ENCODE measurements at places on chromosomes 2 and 18.

GRCh38 chr2:74436848-74437695, 4.7 kb downstream of the RTKN start:
- no peak for DNase-seq

DNA sequence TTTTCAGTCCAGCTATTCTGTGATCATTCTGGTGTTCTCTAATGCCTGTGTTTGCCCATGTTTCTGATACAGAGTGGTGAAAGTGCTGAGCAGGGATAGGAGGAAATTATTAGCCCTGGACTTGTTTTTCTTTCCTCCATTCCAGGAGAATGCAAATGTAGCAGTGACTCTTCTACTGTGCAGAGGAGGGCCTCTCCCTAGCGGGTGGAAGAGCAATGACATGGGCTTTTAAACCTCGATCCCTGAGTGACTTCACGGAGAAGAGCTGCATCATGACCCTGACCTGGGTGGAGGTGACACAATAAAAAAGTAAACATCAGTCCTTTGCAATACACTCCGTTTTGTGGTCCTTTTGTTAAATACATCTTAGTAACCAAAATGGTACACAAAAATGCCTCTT, 68.0 kb upstream of the NETO1 start:
- DNase-seq, result no peak

- DNase-seq, result no peak
Observed at GRCh38 chr18:27789406-27789805, 387.5 kb downstream of the CDH2 start.

DNA sequence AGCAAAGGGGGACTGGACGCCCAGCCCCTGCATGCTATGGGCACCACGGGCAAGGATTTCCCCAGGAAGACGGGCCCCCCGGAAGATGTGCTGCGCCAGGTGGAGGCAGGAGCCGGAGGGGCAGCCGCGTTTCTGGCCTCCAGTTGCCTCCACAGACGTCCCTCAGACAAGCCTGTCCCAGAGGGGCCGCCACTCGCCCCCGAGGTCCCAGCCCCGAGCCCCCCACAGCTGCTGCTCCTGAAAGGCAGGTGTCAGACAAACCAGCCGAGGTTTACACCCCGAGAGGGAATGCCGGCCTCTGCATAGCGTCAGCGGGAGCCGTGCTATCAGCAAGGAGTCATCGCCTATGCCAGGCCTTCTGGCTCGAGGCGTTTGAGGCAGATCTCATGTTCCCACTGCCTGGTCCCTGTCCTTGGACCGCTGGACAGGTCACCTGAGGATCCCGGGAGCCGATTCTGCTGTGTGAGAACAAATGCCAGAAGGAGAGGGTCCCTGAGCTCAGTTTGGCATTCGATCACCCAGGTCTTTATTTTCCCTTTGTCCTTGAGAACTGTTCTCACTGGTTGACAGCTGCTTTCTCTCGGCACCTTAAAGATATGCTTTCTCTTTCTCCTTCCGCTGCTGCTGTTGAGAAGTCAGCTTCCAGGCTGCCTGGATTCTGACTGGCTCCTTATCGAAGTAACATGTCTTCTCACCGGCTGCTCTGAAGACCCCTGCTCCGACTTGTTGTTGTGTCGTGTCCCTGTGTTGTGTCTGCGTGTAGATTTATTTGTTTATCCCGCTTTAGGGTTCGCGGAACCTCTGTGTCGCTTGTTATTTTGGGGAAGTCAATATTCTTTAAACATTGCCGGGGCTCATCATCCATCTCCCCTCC, 20.6 kb downstream of the CROCC2 start:
- peak; percentile 25 for DNase-seq

- DNase-seq, result no peak
Observed at GRCh38 chr18:45984546-45985235, 17.6 kb upstream of the EPG5 start.

- no peak for DNase-seq
Observed at GRCh38 chr18:75064513-75064905, 144.4 kb downstream of the PTGR3 start.

- no peak for DNase-seq
Observed at GRCh38 chr2:95261602-95262001, 12.6 kb upstream of the PROM2 start.

GRCh38 chr2:117949806-117950205, 64.1 kb downstream of the CCDC93 start:
- no peak for DNase-seq

DNA sequence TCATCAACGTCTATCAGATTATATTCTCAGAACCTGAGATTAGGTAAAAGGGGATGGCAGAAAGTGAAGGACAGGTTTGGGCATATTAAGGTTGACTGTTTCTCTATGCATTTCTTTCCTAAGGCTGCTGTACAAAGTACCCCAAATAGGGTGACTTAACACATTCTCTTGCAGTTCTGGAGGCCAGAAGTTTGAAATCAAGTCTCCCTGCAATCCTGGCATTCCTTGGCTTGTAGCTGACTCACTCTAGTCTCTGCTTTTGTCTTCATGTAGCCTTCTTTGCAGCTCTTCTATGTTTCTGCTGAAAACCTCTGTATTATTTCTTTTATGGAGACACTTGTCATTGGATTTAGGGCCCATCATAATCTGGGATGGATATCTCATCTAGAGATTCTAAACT, 364.3 kb downstream of the PLCL1 start:
- DNase-seq, result no peak
